Activated CD8-positive, alpha-beta memory T cell treated with anti-CD3 and anti-CD28 coated beads, Interleukin-2, amount 10 ng/mL, durations not matched to agents 7 days and 5 days (primary cell): ENCODE measurements at places on chromosomes 5 and 9.
A peak's percentile ranks its signal among the peaks of the same experiment; 100 is the strongest.

GRCh38 chr5:140481758-140482157 is 65.7 kb upstream of the EIF4EBP3 start:
- H3K27ac ChIP-seq, result no peak overlapping the region
- no peak overlapping the region for H3K4me3 ChIP-seq
- peaks cover 15% of the 10 kb centered on the region for H3K36me3 ChIP-seq

DNA sequence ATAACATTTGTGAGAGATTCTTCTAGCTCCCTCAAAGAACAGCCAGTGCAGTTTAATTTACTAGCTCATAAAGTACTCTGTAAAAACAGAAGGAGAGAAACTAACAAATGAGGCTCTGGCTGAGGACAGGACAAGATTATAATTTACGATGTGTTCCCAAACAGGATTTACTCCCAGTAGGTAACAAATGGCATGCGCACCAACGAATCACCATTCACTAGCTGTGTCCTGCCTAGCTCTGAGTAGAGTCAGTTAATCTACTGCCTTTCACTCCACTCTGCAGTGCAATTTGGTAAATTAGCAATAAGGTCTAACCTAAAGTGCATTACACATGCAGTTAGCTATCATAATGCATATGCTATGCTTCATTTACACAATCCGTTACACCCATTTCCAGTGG is 497.4 kb upstream of the CCNG1 start:
- no peak overlapping the region for H3K27ac ChIP-seq
- H3K4me3 ChIP-seq, result no peak overlapping the region
- no peaks in the 10 kb centered on the region for H3K36me3 ChIP-seq

GRCh38 chr5:59058969-59059687 is 476.3 kb downstream of the RAB3C start:
- no peak for DNase-seq
- H3K27me3 ChIP-seq, result peaks cover 14% of the 10 kb centered on the region
- H3K27ac ChIP-seq, result no peak overlapping the region
- peaks cover 2% of the 10 kb centered on the region for H3K36me3 ChIP-seq
- H3K4me1 ChIP-seq, result no peaks in the 10 kb centered on the region

- peaks cover 70% of the 10 kb centered on the region for H3K27me3 ChIP-seq
- DNase-seq, result no peak
- no peak overlapping the region for H3K4me3 ChIP-seq
- H3K27ac ChIP-seq, result no peak overlapping the region
- peaks cover 4% of the 10 kb centered on the region for H3K36me3 ChIP-seq
- H3K4me1 ChIP-seq, result no peaks in the 10 kb centered on the region
Measured at GRCh38 chr5:88698290-88698689, 184.7 kb downstream of the MEF2C start.

DNA sequence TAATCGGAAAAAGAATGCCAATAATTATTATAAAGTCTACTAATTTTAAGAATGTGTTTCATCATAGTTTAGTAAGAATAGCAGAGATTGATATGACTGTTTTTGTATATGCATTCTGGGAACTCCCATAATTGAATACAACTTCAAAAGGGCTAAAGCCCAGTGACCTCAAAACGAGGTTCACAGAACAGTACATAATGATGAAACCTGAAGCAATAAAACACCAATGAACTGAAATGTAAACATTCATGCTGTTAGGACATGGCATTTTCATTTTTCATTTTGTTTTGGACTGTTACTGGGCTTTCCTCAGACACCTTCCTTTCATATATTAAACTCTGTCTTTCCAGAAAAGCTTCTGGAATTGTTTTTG is 684 bp upstream of the JMY start:
- peaks cover 17% of the 10 kb centered on the region for H3K4me1 ChIP-seq
- DNase-seq, result no peak
- peak overlapping the region; percentile 93 for H3K4me3 ChIP-seq
- peak overlapping the region; percentile 91 for H3K27ac ChIP-seq

- H3K4me3 ChIP-seq, result no peak overlapping the region
- DNase-seq, result no peak
- H3K36me3 ChIP-seq, result peaks cover 2% of the 10 kb centered on the region
- peaks cover 16% of the 10 kb centered on the region for H3K27me3 ChIP-seq
- H3K27ac ChIP-seq, result no peak overlapping the region
Measured at GRCh38 chr5:97192580-97193354, 9.7 kb upstream of the RIOK2 start.

- no peaks in the 10 kb centered on the region for H3K27me3 ChIP-seq
- H3K4me1 ChIP-seq, result peaks cover 37% of the 10 kb centered on the region
- H3K4me3 ChIP-seq, result no peak overlapping the region
- H3K27ac ChIP-seq, result no peak overlapping the region
Measured at GRCh38 chr9:93110311-93110855, 14.4 kb downstream of the CARD19 start.

GRCh38 chr5:111251921-111252320 is 27.7 kb downstream of the CAMK4 start:
- H3K36me3 ChIP-seq, result peaks cover 18% of the 10 kb centered on the region
- H3K4me1 ChIP-seq, result peaks cover 76% of the 10 kb centered on the region
- H3K27ac ChIP-seq, result peak overlapping the region; percentile 18
- H3K4me3 ChIP-seq, result no peak overlapping the region
